ENCODE measurements at places on chromosomes 6 and 20.

DNA sequence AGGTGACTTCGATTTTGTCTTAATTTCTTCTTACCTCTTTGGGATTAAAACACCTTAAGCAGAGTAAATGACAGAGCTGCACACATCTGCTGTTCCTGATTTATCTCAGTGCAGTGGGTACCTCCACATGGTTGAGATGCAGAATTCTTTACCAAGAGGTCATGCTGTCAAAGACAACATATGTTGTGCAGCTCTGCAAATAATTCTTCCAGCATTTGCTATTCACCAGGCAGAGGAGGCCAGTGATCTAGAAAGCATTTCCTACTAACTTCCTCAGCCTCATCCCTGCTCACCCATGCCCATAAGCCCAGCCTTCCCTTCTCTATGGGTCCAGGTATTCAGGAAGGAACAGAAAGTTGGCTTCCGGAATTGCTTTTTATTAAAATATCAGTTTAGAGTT lies 109.3 kb downstream of the THBS2 start:
- no peak for DNase-seq

DNA sequence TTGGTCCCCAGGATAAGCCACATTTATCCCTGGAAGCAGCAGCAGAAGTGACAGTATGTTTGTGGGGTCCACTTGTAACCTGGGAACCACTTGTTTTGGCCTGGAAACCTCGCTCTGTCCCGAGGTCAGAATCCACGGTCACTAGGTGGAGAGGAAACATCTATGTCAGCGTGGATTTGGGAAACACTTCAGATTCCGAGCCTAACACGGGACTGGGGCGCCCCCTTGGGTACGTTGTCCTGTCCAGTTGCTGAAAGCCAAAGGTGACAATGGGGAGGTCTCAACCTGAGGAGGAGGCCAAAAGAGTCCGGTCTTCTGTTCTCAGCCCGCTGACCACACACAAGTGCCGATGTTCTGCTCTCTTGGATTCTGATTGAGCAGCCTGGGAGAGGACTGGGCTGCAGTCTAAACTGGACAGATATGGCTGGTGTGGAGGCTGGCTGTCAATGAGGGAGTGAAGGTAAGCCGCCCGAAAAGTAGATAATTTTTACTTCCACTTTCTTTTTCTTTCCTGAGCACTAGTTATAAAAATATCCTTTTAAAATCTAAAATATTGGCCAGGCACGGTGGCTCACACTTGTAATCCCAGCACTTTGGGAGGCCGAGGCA lies 4.9 kb upstream of the ZFP57 start:
- DNase-seq = no peak

GRCh38 chr20:6715401-6715941 lies 52.0 kb upstream of the BMP2 start:
- no peak for DNase-seq

DNA sequence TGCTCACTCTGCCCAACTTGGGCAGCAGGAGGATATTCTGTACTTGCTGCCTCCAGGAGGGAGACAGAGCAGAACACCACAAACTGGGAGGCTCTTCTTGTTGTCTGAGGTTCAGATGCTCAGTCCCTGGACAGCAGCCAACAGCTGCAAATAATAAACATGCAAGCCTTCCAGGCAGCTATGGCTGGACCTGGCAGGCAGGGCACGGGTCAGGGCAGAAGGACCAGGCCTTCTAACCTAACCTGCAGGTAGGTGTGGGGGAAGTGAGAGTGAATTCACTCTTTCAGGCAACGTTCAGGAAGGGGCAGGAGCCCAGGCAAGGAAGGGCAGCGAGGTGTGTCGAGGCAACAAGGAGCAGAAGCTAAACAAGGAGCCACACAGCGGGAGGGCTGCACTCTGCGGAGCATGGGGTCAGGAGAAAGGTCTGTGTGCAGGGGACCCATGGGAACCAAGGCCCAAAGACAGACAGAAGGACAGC lies 31.5 kb downstream of the NINL start:
- DNase-seq = no peak

GRCh38 chr20:40279390-40279789 lies 409.6 kb downstream of the MAFB start:
- DNase-seq = peak; percentile 85

DNA sequence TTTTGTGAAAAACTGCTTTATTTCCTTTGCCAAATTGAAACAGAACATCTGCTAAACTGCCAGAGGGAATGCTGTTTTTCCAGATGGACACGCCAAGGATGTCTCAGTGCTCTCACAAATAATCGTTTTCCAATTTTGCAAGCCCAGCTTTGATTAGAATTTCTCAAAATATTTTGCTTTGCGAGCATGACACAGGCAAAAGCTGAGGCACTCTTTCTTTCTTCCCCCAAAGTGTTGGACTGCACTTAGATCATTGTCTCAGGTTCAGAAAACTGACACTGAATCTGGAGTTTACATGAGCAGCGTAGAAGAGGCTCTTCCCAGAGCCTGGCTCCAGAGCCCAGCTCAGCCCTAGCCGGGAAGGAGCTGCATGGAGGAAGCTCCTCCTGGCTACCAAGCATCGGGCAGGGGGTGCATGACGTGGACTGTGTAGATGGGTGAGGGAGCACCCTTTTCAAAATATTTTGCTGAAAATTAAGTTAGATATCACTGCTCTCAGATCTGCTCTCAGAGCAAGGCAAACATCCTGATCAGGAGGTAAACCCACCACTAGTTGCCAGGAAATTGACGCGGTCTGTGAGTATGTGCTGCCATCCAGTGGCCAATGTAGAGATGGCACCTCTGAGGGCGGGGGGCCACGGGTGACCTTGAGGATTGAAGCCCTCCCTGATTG lies 107.5 kb downstream of the SLC22A3 start:
- peak; percentile 18 for DNase-seq

- no peak for DNase-seq
Measured at GRCh38 chr6:159766906-159767305, 5.1 kb downstream of the ACAT2 start.

DNA sequence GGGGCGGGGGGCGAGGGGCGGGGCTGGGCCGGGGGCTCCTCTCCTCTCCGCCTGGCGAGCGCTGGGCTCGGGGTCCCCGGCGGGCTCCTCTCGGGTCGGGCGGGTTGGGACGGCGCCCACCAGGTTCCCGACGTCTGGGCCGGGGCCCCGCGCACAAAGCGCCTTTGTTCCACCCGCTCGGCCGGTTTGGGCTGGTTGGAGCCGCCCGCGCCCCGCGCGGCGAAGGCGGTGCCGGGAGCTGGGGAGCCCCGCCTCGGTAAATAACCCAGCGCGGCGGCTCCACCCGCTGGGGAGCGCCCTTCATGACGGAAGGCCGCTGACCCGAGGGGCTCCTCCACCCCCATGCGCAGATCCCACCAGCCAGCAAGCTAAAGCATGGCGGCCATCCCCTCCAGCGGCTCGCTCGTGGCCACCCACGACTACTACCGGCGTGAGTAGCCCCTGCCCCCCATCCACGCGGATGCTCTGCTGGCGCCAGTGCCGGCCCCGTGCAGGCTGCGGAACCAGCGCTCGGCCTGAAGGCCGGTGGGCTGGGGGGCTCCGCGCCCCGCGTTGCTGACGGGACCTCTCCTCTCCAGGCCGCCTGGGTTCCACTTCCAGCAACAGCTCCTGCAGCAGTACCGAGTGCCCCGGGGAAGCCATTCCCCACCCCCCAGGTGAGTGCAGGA lies 503 bp downstream of the PPDPF start:
- peak; percentile 29 for DNase-seq

DNA sequence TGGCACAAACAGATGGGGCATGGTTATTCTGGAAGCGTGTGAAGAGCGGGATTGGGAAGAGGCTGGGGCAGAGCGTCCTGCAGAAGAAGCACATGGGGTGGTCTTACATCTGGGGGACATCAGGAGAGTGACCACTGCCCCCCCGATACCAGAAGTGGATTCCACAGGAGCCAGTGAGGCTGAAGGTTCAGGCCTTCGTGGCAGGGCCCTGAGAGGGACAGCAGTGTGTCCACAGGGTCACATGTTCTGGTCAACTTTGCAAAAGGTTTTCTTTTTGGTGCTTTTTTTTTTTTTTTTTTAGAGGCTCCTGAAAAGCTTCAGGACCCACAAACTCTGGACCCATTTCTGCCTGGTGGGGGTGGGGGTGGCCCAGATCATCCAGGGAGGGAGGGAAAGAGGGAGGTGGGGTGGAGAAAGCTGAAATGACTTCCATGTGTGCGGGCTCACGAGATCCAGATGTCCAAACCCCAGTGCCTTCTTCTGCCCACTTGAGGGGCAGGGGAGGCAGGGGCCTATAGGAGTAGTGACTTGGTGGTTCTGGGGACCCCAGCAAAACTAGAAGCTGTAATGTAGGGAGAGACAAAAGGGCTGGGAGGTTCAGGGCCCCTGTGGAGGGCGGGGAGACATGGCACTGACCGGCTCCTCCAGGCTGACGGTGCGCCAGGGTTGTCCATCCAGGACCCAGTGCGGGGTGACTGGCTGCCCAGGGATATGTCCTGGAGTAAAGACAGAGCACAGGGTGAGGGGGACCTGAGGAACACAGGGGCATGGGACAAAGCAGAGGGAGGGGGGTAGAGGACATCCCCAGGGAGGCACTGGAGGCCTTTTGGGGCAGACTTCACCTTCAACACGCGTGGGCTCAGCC lies 2.7 kb downstream of the ADAM33 start:
- no peak for DNase-seq
